ENCODE measurements at places on chromosomes 3 and 15.

DNA sequence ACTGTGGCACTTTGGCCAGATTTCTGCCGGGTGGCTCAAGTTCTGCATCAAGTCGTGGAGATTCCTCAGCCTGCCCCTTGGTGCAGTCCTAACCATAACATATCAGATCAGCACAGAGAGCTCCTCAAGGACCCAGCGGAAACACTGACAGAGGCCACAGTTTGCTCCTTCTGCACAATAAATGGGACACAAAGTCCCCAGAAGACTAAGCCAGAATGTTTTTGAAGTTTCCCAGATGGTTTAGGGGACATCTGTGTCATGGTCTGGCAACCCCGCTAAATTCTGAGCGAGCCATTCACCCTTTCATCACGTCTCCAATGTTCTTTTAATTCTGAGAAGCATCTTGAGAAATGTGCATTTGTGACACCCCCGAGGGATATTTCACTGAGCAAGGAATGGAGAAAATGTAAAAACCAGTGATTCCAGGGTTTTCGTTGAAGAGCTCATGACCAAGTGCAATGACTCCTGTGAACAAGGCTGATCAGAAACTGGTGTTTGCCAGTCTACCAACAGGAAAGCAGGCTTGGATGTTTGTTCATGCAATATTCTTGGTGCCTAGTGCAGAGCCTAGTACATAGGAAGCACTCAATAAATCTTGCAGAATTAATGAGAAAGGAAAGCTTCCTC lies 64.8 kb upstream of the LMCD1 start:
- peak; percentile 73 for DNase-seq

- DNase-seq = peak; percentile 30
These were observed 41.3 kb downstream of the ADAMTSL3 start for GRCh38 chr15:83695246-83695645.

- DNase-seq = peak; percentile 66
These were observed 130.9 kb downstream of the LRRK1 start for GRCh38 chr15:101049856-101050622.

GRCh38 chr3:48848816-48849515 lies 1.3 kb upstream of the PRKAR2A start:
- DNase-seq = peak; percentile 54

GRCh38 chr3:146621723-146622122 lies 16.6 kb upstream of the PLSCR5 start:
- no peak for DNase-seq
